Bone marrow (tissue), 2 donors: ENCODE measurements at places on chromosomes 2 and 18.

GRCh38 chr2:118942031-118942430 lies at the start of gene MARCO:
TSS of gene MARCO (plus strand) at chr2:118942194. CDS start at chr2:118942301, 107 bp downstream.
- no peak for DNase-seq

GRCh38 chr18:22683786-22684185 lies 249.3 kb upstream of the RBBP8 start:
- no peak for DNase-seq

DNA sequence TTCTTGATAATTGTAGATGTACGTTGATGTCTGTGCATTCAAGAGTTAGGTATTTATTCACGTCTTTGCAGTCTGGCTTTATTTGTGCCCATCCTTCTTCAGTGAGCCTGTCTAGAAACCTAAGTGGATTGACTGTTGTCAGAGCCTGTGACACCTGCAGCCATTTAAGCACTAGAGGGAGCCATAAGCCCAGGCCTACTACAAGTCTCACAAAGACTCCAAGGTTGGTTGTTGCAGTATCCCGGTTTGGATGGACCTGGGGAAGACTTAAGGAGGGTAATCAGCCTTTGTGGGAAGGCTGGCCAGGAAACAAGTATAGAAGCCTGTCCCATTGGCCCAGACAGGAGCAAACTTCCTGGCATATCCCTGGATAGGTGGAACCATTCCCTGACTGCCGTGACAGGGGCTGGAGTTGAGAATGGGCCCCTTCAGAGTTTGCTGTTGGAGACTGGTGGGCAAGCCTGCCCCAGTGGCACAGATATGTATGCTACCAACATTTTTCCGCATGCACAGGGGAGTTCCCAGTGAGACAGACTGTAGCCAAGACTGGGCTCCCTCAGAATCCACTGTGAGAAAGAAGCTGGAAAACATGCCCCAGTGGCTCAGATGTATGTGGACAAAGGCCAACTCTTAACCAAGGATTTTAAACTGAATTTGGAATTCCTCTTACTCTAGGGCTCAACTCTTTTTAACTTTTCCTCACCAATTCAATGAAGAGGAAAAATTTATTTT lies 9.3 kb upstream of the LRRC30 start:
- no peak for DNase-seq

DNA sequence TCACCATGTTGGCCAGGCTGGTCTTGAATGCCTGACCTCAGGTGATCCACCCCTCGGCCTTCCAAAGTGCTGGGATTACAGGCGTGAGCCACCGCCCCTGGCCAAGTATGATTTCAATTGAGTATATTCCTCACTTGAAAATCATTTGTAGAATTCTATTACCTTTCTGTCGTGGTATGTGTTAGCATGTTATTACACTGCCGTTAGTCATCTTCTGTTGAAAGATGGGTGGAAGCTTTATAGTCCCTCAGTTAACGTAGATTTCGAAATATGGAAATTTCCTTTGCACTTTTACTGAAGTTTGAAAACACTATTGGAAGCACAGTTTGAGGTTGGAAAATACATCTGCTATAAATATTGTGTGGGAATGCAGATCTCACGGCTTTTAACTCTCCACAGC lies 14.7 kb downstream of the NIFK start:
- DNase-seq, result no peak

- no peak for DNase-seq
These were observed 57.1 kb downstream of the RAPGEF4 start for GRCh38 chr2:172792711-172793110.
